ENCODE measurements at places on chromosomes 16 and 17.

GRCh38 chr16:278863-279366, 1.5 kb upstream of the ARHGDIG start:
- peak; percentile 22 for DNase-seq

GRCh38 chr16:3471518-3472176, 23.6 kb downstream of the C16orf90 start:
- no peak for DNase-seq

DNA sequence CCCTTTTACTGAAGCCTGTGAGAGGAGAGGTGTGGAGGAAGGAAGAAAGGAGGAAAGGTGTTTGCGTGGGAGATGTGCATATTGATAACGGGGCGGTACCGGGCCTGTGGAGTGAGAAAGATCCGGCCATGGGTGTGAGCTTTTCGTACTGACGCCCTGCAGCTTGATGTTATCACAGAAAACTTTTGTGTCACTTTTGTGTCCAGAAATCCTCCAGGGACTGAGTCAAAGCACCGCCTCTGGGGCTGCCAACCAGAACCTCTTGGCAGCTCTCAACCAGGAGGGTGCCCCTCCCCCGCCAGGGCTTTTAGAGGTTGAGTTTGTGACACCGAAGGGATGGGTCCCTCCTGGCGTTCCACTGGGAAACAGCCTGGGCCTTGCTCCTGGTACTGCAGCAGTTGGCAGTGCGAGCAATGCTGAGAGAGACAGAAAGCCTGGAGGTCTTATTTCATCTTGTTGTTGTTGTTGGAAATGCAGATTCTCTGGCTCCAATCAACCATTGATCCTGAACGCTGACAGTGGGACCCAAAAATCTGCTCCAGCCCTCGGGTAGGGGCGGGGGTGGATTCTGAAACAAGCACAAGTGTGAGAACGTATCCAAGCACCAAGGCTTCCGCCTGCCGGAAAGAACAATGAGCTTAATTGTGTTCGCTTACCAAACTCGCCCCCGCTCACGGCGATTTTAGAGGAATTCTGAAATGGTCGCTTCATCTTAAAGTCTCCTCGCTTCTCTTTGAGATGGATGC, 65.0 kb downstream of the CRISPLD2 start:
- peak; percentile 16 for DNase-seq

- DNase-seq, result no peak
Observed at GRCh38 chr17:56834380-56835263, 671 bp downstream of the DGKE start.

- DNase-seq, result no peak
Observed at GRCh38 chr17:29225396-29225795, 21.3 kb upstream of the CRYBA1 start.

DNA sequence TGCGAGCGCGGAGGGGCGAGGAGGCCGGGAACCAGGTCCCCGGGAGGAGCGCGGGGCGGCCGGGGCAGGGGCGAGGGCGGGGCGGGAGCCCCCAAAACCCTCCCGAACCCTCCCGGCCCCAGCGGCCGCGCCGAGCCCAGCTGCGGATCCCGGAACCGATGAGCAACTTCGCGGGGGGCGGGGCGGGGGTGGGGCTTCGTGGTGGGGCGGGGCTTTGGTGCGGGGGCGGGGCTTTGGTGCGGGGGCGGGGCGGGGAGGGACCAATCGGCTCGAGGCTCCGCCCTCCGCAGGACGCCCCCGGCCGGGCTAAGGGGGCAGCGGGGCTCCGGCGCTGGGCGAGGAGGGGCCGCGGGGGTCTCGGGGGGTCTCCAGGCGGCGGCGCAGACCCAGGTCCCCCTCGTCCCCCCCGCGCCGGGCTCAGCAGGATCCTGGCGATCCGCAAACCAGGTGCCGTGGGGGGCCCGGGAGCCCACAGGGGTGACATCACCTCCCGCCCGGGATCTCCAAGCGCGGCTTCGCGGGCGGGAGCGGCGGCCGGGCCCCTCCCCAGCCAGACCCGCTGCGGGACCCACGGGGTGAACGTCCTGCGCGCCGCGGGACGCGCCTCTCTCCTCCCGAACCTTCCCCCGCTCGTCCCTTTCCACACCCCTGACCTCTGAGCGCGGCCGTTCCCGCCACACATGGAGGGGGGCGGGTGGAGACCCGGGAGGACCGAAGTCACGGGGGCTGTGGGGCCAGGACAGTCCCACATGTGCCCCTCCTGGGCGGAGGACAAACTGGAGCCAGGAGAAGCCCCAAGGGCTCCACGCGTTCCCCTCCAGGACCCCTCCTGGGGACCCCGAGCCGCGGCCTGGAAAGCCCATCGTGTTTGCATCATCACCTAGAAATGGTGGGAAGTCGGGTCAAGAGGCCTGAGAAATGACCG, at the start of gene ABR:
Gene ABR (minus strand): TSS at position 164 of the 925 bp plus-strand sequence. CDS start 254 bp downstream, outside the sequence.
- DNase-seq, result no peak

GRCh38 chr17:34400301-34400931, 37.4 kb upstream of the CCL1 start:
- no peak for DNase-seq

- DNase-seq, result peak; percentile 52
Observed at GRCh38 chr17:38579934-38580333, 25.8 kb downstream of the SRCIN1 start.

DNA sequence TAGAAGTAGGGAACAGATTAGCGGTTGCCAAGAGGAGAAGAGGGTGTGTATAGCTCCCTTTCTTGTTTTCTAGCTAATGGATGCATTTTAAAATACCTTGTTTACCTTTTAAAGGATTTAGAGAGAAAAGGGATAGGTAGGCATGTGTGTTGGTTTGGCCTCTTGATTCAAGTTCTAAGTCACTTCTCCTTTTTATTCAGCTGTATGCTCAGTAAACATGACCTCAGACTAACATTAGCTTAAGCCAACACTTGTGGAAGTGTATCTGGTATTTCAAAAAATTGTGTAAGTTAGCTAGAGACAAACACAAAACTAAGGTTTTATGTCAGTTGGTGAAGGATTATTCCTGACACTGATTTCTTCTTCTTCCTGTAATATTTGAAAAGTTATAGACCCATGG, 204.1 kb upstream of the NOG start:
- DNase-seq, result no peak

- peak; percentile 80 for DNase-seq
Observed at GRCh38 chr16:51540259-51540658, 389.2 kb upstream of the SALL1 start.

DNA sequence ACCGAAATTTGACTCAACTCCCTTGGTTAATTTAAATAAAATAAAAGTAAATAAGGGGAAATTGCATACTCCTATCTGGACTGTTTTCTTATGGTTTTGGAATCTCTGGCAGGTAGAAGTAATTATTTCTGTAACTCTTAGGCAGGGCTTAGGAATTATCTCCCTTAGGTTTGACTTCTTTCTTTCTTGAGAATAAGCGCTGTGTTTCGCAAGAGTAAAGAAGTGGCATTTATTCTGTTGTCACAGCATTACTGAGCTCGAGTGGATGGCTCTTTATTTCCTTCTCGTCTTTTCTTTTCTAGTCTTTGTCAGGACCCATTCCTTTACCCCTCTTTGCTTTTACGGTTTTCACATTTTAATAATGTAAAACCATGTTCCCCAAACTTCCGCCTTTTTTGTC, 633.2 kb downstream of the WWOX start:
- DNase-seq, result no peak

Data from fibroblast of mammary gland (primary cell).